ENCODE measurements at places on chromosomes 5 and 9. TPM values are rescaled to one million over a fixed set of nuclear protein-coding genes. Genes with fewer than 3 reads are reported as not detected.

- DNase-seq: no peak
Measured at GRCh38 chr9:75429531-75430475, 341.5 kb downstream of the OSTF1 start.

- no peak for DNase-seq
Measured at GRCh38 chr9:123998970-123999621, 12.5 kb upstream of the LHX2 start.

DNA sequence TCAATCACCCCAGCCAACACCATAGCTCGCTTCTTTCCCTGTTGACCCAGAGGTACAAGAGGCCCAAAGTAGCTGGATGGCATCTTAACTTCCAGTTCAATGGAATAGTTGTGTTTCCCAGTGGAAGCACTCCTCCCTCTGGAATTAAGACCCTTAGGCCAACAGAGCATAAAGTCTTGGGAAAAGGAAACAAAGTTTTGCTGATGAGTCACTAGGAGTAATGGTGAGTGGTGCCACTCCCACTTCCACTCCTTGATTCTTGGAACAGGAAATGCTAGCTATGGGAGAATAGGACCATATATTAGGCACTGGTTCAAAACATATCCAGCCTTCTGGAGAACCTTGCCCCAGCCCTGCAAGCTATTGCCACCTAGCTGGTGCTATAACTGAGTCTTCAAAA, 44.7 kb upstream of the LMX1B start:
- DNase-seq: no peak

- DNase-seq: no peak
Measured at GRCh38 chr5:4145511-4145910, 549.9 kb downstream of the IRX1 start.

DNA sequence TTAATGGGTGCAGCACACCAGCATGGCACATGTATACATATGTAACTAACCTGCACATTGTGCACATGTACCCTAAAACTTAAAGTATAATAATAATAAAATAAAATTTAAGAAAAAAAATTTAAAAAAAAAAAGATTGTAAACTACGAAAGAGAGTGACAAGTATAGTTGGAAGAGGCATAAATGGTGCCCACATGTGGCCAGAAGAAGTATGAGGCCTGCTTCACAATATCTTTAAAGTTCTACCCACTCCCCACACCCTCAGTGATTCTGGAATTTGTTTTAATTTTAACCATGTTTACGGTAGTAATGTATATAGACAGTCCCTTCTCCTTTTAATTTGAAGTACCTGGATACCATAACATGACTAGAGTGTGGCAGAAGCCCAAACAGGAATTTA, 172.7 kb downstream of the CHSY3 start:
- no peak for DNase-seq

DNA sequence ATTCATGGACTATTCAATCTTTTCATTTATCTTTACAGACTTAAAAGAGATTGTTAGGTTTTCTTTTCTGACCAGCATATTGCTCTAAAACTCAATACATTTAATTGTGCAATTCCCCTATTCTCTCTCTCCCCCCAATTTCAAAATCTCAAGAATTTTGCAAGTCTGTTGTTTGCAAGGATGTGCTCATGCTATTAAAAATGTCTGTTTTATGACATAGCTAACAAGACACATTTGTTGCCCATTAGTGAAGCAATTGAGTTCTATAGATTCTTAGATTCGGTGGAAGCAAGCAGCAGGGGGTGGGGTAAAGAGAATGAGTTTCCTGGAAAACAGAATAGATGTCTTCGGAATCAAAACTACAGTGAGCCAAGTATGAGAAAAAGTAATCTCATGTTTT, 8.5 kb upstream of the CSNK1A1 start:
- DNase-seq: no peak

DNA sequence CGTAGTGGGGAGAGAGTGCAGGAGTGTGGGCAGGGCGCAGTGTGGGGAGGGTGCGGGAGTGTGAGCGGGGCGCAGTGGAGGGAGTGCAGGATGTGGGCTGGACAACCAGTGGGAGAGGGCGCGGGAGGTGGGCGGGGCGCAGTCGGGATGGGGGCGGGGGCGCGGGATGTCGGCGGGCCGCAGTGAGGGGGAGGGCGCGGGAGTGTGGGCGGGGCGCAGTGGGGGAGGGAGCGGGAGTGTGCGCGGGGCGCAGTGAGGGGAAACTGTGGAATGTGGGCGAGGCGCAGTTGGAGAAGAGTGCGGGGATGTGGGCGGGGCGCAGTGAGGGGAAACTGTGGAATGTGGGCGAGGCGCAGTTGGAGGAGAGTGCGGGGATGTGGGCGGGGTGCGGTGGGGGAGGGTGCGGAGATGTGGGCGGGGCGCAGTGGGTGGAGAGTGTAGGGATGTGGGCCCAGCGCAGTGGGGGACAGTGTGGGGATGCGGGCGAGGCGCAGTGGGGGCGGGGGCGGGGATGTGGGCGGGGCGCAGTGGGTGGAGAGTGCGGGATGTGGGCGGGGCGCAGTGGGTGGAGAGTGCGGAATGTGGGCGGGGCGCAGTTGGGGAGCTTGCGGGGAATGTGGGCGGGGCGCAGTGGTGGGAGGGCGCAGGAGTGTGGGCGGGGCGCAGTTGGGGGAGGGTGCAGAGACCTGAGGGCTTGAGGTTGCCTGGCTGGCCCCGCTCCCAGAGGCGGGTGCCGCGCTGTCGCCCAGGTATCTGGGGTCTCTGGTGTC, at the start of gene NXNL2:
TSS of gene NXNL2 (plus strand) at position 723 of the 770 bp plus-strand sequence. CDS start 257 bp downstream, outside the sequence.
- DNase-seq: peak; percentile 60

GRCh38 chr5:115461093-115461492, 83.5 kb downstream of the FEM1C start:
- DNase-seq: no peak

- peak; percentile 60 for DNase-seq
Measured at GRCh38 chr5:170638454-170639220, 134.8 kb downstream of the KCNIP1 start.

Gene PCDHGA7
- 0.33 TPM for total RNA-seq

Gene PDE6A
- not detected for total RNA-seq

Gene IL31RA
- not detected for total RNA-seq

Gene EFNA5
- 0.60 TPM for total RNA-seq

Gene BTNL8
- total RNA-seq: 0.45 TPM

Gene NDOR1
- 10.1 TPM for total RNA-seq
